A549 treated with dexamethasone at 1 μM for 4 hours (cell line): ENCODE measurements at places on chromosomes 6 and 20. TPM values are rescaled to one million over a fixed set of nuclear protein-coding genes. Genes with fewer than 3 reads are reported as not detected.

The C20orf204 gene
- total RNA-seq: 0.18 to 0.39 TPM (median 0.29 TPM) in 5 replicates

The SALL4 gene
- total RNA-seq: 0.68 to 1.6 TPM (median 1.3 TPM) in 5 replicates

The NAPB gene
- total RNA-seq: 2.9 to 3.7 TPM (median 3.3 TPM) in 5 replicates

The EGFL8 gene
- 0.70 to 2.2 TPM (median 1.5 TPM) in 5 replicates for total RNA-seq

The RGS17 gene
- total RNA-seq: 4.2 to 7.3 TPM (median 6.5 TPM) in 5 replicates

The MTFR2 gene
- 11.0 to 12.5 TPM (median 11.3 TPM) in 5 replicates for total RNA-seq

The VNN1 gene
- total RNA-seq: 0.03 to 0.05 TPM (median 0.04 TPM) in 4 of 5 replicates, not detected in the other

The NMBR gene
- not detected in 5 replicates for total RNA-seq
